Stimulated activated CD8-positive, alpha-beta memory T cell treated with anti-CD3 and anti-CD28 coated beads, Interleukin-4, amount 100 ng/mL, for 1 hour (primary cell): ENCODE measurements at places on chromosomes 1 and 21.

DNA sequence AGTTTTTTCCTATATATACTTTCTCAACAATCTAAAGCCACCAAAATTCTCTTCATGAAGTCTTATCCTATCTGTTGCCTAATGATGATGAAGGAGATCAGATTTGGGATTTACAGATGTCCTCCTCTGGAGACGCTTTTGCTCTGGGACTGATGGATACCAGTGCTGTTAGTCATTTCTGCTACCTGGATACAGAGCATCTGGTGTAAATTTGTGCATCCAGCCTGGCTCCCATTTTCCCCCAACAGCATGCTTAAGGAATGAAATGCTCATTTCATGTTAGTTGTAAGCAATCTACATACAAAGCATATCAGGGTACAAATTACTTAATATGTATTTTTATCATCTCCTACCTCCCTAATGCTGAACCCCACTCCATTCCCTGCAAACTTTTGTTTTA, 57.7 kb downstream of the HNRNPR start:
- DNase-seq: no peak

DNA sequence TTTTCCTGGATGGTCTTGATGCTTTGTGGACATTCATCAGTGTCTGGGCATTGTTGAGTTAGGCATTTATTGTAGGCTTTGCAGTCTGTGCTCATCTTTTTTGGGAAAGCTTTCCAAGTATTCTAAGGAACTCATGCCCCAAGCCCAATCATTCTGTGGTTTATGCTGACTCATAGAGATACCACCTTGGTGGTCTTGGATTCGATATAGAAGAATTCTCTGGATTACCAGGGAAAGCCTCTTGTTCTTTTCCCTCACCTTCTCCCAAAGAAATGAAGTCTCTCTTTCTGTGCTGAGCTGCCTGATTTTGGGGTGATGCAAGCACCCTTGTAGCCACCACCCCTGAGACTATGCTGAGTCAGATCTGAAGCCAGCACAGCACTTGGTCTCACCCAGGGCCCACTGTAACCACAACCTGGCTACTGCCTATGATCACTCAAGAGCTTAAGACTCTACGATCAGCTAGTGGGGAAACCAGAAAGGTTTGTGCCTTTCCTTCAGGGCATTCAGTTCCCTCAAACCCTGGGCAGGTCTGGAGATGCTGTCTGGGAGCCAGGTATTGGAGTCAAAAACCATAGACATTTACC, 422.6 kb downstream of the NUF2 start:
- DNase-seq: no peak

DNA sequence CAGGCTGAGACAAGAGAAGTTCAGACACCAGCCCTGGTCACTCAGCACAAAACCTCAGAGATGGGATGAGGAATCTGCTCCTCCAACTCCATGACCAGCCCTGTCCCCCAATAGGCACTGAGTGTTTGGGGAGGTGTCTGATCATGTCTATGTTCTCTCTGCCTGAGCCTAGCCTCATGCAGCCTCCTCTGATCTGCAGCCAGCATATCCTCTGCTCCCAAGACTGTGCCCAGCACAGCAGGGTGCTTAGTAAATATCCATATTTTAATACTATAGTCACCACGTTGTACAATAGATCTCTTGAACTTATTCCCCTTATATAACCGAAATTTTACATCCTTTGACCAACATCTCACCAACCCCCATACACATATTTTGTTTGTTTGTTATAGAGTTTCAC, 202.9 kb downstream of the MATN1 start:
- DNase-seq: no peak

- DNase-seq: no peak
These were observed 10.3 kb downstream of the SH3GLB1 start for GRCh38 chr1:86714561-86715244.

DNA sequence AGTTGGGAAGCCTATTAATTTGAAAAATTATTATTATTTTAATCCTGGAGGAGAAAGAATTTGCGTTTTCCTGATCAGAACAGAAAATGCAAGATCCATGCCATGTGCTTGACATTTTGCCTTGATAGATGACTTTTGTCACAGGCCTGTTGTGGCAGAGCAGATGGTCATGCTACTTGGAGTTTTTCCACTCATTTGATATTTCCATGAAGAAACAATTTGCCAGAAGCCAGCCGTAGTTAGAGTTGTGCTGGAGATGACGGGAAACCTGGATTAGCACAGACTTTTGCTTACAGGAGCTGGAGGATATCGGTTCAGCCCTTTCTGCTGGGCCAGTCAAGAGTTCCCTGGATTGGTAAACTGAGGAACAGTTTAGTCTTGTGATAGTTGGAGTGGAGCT, 3.2 kb downstream of the RCAN3 start:
- no peak for DNase-seq

DNA sequence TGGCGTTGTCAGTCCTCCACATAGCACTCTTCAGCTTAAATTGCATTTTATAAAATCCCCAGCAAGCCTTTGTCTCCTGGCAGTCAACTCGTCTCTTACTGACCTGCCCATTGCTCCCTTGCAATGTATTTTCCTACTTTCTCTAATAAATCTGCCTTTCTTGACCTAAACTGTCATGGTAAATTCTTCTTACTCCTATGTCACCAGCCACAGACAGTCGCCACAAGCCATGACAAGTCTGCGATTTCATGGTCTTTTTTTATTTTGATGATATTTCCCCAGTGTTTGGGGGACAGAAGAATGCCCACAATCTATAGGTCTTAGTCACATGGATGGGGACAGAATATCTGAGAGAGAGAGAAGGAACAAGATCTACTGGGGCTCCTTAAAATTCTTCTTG, 8.4 kb downstream of the IFNAR2 start:
- no peak for DNase-seq

DNA sequence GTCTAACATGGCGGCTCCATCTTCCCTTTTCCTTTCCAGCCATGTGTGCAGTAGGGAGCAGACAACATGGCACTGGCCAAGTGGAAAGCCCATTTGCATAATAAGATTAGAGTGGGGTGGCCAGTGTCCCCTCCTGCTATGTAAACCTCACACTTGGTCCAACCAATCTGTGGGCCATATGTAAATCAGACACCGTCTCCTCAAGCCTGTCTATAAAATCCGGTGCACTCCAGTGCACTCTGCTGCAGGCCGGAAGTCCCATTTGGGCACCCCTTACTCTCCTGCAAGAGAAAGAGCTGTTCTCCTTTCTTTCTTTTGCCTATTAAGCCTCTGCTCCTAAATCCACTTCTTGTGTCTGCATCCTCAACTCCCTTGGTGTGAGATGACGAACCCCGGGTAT, 44.1 kb downstream of the OLFML3 start:
- DNase-seq: no peak

DNA sequence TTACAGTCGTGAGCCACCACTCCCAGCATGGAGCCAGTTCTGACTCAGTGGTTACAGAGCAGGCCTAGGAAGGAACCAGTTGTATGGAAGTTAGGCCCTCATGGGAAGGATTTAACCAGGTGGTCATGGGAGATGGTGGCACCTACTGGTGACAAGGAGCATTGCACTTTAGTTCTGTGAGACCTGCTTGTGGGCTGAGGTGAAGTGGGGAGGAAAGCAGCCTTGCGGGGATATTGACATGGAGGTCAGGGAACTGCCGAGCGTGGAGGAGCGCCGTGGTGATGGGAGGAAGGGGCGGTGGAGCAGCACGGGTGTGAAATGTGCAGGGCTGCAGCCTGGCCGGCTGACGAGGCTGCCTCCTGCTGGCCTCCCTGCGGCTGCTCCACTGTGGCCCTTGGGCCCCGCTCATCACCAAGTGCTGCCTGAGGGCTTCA, 100.4 kb downstream of the GALNT2 start:
- no peak for DNase-seq
